ENCODE measurements at places on chromosomes 12 and 14. TPM values are rescaled to one million over a fixed set of nuclear protein-coding genes. Genes with fewer than 3 reads are reported as not detected.
A peak's percentile ranks its signal among the peaks of the same experiment; 100 is the strongest.

IKZF4 gene
- total RNA-seq: 7.5 TPM

MYH6 gene
- total RNA-seq: not detected

PCED1B gene
- 159 TPM for total RNA-seq

NFATC4 gene
- 0.33 TPM for total RNA-seq

DNA sequence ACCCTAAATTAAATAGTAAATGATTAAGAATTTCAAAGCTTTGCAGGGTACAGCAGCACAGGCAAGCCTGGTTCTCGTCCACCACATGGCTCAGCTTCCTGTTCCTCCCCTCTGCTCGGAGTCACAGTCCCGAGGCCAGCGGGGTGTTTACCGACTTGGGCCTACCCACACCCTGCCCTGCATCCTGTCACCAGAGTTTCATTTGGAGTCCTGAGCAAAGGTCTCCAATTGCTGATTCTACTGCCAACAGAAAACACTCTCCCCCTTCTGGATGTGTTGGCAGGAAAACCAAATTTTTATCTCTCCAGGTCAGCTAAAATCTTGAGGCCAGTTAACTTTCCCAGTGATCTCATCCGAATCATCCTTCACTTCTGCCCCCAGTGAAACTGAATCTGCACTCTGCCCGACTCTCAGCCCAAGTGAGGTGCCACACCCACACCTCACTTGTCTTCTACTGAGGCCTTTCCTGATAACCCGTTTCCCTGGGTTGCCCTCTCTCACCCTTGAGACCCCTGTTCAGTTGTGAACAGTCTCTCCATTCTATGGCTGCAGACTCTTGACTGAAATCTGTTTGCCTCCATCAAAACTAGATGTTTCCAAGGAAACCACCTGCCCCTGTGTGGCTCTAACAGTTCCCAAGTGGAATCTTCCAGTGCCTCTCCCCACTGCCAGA, 71.2 kb downstream of the VCPKMT start:
- no peak overlapping the region for H3K4me3 ChIP-seq
- H3K27me3 ChIP-seq: no peaks in the 10 kb centered on the region
- no peaks in the 10 kb centered on the region for H3K36me3 ChIP-seq
- peak overlapping the region; percentile 87 for H3K27ac ChIP-seq
- DNase-seq: peak; percentile 60

- H3K4me1 ChIP-seq: no peaks in the 10 kb centered on the region
- H3K27me3 ChIP-seq: no peaks in the 10 kb centered on the region
- H3K27ac ChIP-seq: no peak overlapping the region
- H3K36me3 ChIP-seq: no peaks in the 10 kb centered on the region
- no peak for DNase-seq
Measured at GRCh38 chr14:48970943-48971342, 615.2 kb downstream of the RPS29 start.

DNA sequence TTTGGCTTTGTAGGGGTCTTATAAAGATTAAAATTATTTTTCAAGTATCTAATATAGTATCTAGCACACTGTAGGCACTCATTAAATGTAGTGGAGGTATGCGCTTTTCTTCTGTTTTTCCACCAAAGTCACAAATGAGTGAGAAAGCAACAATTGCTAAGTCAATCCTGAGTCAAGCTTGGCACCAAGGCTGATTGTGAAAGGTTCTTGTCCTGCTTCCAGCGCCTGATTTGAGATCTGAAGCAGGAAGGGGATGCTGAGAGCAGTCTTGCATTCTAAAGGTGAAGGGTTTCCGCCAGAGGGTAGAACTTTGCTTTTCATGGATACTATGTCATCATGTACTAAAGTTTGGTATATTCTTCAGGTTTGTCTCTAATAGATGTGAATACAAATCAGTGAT, 64.9 kb upstream of the DAAM1 start:
- no peaks in the 10 kb centered on the region for H3K4me1 ChIP-seq
- DNase-seq: no peak
- no peaks in the 10 kb centered on the region for H3K36me3 ChIP-seq
- H3K27me3 ChIP-seq: no peaks in the 10 kb centered on the region
- no peak overlapping the region for H3K4me3 ChIP-seq

DNA sequence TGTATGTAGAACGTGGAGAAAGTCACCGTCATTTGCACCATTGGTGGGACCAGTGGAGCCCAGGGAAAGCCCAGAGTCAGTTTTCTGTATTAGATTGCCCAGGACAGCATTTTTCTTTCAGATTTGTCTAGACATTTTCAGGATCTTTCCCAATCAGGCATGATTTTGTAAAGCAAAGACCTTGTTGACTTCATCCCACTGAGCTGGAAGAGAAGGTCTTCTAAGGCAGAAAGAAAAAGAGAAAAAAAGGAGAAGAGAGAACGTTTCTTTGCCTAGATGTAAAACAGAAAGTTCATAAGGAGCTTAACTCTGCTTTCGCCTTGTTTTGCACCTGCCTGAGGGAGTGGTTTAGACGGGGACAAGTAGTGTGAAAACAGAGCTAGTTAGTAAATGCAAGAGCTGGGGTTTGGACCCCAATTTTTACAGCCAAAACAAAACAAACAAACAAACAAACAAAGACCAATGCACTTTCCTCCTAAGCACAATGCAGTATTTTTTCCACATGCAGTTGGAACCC, 273.1 kb downstream of the ZFP36L1 start:
- no peaks in the 10 kb centered on the region for H3K27me3 ChIP-seq
- peaks cover 14% of the 10 kb centered on the region for H3K4me1 ChIP-seq
- H3K4me3 ChIP-seq: peak overlapping the region; percentile 23

GRCh38 chr12:75581515-75581914, 70.1 kb upstream of the KRR1 start:
- H3K27ac ChIP-seq: no peak overlapping the region
- no peak overlapping the region for H3K4me3 ChIP-seq
- no peak for DNase-seq
- no peaks in the 10 kb centered on the region for H3K36me3 ChIP-seq
- H3K27me3 ChIP-seq: peaks cover 2% of the 10 kb centered on the region
- H3K4me1 ChIP-seq: no peaks in the 10 kb centered on the region

GRCh38 chr12:51127050-51127729, 43.8 kb upstream of the CSRNP2 start:
- H3K36me3 ChIP-seq: no peaks in the 10 kb centered on the region
- H3K4me1 ChIP-seq: no peaks in the 10 kb centered on the region
- H3K4me3 ChIP-seq: no peak overlapping the region
- no peaks in the 10 kb centered on the region for H3K27me3 ChIP-seq
- no peak overlapping the region for H3K27ac ChIP-seq

DNA sequence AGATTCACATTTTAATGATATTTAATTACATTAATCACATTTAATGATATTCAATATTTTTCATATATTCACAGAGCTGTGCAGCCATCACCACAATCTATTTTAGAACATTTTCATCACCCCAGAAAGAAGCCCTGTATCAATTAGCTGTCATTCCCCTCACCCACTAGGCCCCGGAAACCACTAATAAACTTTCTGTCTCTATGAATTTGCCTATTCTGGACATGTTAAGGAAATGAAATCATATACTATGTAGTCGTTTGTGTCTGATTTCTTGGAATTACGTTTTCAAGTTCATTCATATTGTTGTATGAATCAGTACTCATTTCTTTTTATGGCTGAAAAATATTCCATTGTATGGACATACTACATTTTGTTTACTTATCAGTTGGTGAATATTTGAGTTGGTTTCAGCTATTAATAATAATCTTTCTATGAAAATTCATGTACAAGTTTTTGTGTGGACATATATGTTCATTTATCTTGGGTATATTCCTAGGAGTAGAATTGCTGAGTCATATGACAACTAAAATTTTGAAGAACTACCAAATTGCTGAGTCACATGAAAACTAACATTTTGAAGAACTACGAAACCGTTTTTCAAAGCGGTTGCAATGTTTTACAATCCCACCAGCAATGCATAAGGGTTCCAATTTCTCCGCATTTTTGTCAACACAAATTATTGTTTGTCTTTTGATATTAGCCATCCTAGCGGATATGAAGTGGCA, 11.7 kb upstream of the OTOGL start:
- no peak overlapping the region for H3K4me3 ChIP-seq
- no peaks in the 10 kb centered on the region for H3K36me3 ChIP-seq
- H3K27ac ChIP-seq: no peak overlapping the region
- peaks cover 2% of the 10 kb centered on the region for H3K4me1 ChIP-seq
- no peak for DNase-seq

- peaks cover 4% of the 10 kb centered on the region for H3K4me1 ChIP-seq
- no peaks in the 10 kb centered on the region for H3K36me3 ChIP-seq
- no peak overlapping the region for H3K4me3 ChIP-seq
Measured at GRCh38 chr14:93023802-93024434, 91.8 kb downstream of the ITPK1 start.

GRCh38 chr12:13103391-13104033, at the start of gene GSG1:
TSS of gene GSG1 (minus strand) at chr12:13103667. CDS start at chr12:13103512, 155 bp downstream.
- H3K36me3 ChIP-seq: no peaks in the 10 kb centered on the region
- H3K27me3 ChIP-seq: no peaks in the 10 kb centered on the region
- H3K27ac ChIP-seq: peak within 1 kb of the TSS; percentile 92
- DNase-seq: no peak
- H3K4me1 ChIP-seq: peaks cover 18% of the 10 kb centered on the region

DNA sequence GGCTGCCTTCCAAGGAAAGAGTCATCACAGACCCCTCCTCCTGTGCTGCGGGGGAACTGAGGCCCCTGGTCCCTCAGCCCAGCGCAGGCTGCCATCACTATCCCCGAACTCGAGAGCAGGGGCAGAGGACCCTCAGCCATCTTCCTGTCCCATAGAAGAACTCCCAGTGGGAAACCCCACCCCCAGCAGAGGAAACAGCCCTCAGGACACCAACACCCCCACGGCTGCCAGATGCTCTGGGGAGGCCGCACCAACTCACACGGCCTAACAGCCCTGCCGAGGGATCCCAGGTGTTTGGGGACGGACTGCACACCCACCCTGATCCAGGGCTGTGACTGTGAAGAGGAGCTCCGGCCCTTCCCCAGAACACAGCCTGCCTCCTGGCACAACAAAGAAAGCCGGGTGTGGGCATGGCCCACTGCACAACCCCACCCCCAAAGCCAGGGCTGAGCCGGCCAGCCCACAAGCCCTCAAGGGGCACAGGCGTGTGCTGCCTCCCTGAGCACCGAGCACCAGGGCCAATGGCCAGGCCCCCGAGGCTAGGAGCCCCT, 16.3 kb upstream of the C14orf180 start:
- H3K4me3 ChIP-seq: no peak overlapping the region
- no peak overlapping the region for H3K27ac ChIP-seq
- peaks cover 68% of the 10 kb centered on the region for H3K27me3 ChIP-seq
- peaks cover 9% of the 10 kb centered on the region for H3K4me1 ChIP-seq
- no peaks in the 10 kb centered on the region for H3K36me3 ChIP-seq

DNA sequence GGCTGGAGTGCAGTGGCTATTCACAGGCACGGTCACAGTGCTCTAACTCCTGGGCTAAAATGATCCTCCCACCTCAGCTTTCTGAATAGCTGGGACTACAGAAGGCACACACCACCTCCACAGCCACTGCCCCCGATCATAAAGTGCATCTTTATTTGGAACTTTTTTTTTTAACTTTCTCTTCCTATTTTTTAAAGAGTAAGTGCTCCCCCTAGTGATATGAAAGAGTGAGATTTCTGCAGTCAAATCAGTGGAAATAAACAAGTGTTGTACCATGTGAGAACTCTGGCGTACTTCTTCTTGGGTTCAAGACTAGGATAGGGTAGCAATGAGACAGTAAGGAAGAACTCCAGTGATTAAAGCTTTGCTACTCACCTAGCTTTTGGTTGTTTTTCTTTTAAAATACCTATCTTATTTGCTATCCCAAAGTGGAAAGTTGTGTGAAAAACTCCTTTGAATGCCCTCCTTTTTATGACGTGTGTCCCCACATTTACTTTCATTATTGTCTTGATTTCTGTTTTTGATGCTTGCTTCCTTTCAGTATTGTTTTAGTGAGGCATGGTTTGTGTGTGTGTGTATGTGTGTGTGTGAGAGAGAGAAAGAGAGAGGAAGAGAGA, 6.6 kb downstream of the PPP4R4 start:
- H3K36me3 ChIP-seq: no peaks in the 10 kb centered on the region
- peaks cover 15% of the 10 kb centered on the region for H3K27me3 ChIP-seq
- peaks cover 3% of the 10 kb centered on the region for H3K4me1 ChIP-seq
- DNase-seq: no peak
- H3K4me3 ChIP-seq: no peak overlapping the region

DNA sequence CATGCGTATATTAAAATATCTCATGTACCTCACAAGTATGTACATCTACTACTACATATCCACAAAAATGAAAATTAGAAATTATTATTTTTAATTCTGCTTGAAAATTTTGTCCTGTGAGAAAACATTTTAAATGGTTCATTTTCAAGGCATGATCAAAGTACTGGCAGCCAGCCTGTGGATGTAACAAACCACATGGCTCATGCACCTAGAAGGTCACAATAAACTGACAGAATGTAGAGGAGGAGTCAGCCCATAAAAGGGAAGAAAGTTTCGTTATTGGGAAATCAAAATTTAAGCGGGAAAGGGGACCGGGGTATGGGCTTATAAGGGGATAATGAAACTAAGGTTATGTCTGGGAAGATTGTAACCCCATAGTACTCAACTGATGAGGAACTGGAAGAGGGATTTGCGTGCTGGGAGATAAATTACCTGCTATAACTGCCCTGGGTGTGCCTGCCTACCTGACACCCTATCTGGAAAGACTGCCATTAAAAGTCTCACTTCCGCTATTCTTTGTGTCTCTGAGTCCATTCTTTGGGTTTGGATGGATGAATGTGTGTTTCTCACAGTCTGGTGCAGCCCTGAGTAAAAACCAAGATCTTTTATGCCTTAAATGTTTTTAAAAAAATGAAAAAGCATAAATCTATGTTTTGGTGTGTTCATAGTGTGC, 62.2 kb upstream of the PCED1B start:
- no peaks in the 10 kb centered on the region for H3K4me1 ChIP-seq
- no peak overlapping the region for H3K27ac ChIP-seq
- no peaks in the 10 kb centered on the region for H3K27me3 ChIP-seq

DNA sequence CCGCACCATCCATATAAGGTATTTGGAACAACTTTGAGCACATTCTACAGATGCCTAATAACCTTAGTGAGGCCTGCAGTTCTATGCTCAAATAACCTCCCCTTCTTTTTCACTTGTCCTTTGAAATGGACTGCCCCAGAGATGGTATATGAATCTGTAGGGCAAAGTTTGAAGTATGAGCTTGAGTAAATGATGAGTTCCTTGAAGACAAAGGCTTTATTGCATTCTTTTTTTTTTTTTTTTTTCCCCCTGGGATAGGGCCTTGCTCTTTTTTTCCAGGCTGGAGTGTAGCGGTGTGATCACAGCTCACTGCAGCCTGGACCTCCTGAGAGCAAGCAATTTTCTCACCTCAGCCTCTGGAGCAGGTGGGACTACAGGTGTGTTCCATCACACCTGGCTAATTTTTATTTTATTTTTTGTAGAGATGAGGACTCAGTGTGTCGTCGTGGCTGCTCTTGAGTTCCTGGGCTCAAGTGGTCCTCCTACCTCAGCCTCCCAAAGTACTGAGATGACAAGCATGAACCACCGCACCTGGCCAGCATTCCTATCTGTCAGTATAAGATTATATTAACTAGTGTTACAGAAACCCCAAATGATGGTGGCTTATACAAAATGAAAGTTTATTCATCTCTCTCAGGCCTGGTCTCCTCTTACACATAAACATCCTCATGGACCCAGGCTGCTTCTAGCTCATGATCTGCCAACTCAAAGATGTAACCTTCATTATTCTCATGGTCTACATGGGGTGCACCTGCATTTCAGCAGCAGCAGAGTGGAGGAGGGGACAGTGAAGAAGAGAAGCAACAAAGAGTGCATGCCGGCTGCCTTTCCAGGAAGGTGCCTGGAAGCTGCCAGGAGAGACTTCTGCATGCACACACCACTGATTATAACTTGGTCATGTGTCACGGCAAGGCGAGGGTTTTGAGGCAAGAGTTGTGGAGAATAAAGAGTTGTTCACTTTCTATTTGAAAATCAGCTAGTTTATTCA, 101.4 kb downstream of the DUSP16 start:
- peak overlapping the region; percentile 25 for H3K27ac ChIP-seq
- peaks cover 37% of the 10 kb centered on the region for H3K4me1 ChIP-seq
- H3K27me3 ChIP-seq: no peaks in the 10 kb centered on the region
- DNase-seq: no peak
- no peak overlapping the region for H3K4me3 ChIP-seq
